ENCODE measurements at places on chromosomes 11 and 22.

GRCh38 chr22:25892678-25893077 lies 150.7 kb downstream of the MYO18B start:
- DNase-seq, result no peak

- no peak for DNase-seq
These were observed 15.0 kb upstream of the RTN4R start for GRCh38 chr22:20282901-20283673.

- no peak for DNase-seq
These were observed at the start of gene POU2AF1 for GRCh38 chr11:111378861-111379601. Gene POU2AF1 (minus strand): TSS chr11:111379275. CDS start chr11:111379177, 98 bp downstream.

GRCh38 chr11:118281284-118281683 lies 17.2 kb upstream of the MPZL2 start:
- DNase-seq, result no peak

DNA sequence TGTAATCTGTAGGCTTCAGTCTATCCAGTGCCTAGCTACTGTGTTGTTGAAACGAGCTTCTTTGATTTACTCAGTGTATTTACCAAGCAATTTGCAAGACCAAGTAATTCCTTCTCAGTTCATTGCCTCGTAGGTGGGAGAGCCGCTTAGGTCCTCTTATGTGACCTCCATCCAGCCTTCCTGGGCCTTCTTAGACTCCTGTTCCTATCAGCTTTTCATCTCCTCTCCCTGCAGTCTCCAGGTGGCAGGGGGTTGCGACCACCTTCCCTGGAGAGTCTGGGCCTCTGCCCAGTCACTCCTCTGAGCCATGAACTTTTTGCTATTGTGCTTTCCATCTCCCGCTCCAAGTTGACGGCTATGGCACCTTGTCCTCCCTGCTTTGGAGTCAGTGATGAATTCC lies 251.8 kb downstream of the KIRREL3 start:
- no peak for DNase-seq

DNA sequence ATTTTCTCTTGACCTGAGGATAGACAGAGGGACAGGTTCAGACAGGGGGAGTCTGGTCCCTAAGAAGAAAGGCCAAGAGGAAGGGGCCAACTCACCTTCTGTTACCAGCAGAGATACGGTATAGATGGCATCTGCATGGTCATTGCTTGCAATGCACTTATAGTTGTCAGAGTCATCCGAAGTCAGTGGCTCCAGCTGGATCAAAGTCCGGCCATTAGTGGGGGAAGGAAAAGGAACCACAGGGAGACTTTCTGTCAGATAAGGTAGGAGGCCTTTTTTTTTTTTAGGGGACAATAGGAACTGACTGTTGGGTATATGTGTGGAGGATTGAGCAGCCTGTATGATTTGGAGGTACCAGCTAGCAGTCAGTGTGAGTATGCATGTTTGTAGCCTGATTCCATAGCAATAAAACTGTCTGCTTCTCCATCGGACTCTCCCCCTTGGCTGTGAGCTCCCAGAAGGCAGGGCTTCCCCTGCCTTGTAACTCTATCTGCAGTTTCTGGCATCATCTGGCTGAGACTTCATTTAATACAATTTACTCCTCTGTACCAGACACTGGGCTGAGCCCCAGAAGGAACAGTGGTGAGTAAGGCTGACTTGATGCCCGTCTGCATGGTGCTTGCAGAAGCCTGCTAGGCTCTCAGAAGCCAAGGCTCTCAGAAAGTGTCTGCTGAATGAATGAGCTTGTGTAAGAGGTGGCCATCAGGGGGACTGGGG lies 5.7 kb downstream of the IGSF22 start:
- no peak for DNase-seq
